ENCODE measurements at places on chromosomes 5 and 9.

DNA sequence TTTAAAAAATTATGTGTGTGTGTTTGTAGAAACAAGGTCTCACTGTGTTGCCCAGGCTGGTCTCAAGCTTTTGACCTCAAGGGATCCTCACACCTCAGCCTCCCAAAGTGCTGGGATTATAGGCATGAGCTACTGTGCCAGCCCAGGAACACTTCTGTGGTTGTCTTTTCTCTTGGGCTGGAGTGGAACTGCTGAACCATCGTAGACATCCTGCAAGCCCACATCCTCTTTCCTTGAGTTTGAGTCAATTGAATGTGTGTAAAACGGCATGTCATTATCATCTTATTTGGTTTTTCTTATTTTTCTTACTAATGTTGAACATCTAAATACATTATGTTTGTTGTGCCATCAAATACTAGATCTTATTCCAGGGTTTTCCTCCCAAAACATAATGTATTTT lies 40.0 kb downstream of the EHMT1 start:
- no peak for DNase-seq

DNA sequence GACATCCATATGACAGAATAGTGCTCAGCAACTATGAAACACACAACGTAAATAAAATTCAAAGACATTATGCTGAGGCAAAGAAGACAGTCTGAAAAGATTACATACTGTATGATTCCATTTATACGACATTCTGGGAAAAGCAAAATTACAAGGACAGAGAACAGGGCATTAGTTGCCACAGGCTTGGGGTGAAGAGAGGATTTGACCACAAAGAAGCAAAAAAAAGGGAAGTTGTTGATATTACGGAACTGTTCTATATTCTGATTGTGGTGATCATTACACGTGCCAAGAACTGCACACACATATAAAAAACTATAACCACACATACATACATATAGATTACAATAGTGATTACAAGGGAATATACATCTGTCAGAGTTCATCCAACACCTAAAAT lies 24.1 kb downstream of the CDK5RAP2 start:
- no peak for DNase-seq

DNA sequence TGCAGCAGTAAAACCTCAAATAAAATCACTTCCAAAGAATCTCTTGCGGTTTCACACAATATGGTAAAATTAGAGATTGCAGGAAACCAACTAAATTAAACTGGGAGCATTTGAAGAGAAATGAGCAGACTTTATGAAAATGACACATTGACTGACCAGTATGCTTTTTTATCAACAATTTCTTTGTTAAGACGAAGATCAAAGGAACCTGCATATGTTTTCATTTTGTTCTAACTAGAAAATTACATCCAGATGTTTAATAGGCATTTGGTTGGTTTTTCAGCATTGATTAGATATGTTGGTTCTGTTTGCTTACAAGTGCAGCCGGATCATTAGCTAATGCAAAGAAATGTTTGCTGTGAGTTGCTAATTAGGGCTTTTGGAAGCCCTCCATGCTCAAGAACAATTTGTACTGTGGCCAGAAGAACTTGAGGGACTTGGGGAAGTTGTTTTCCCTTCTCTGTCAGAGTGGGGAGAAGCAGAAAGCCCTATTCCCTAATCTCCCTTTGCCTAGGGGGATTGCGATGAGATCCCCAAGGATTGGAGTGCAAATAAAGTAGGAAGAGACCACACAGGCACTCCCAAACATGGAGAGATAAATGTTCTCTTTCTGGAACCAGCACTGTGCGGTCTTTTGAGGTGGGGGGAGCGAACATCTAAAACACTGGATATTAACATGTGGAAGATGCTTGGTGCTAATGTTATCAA lies 4.5 kb upstream of the TLE1 start:
- DNase-seq: peak; percentile 67

GRCh38 chr5:177473443-177474001 lies at the start of gene DBN1:
Gene DBN1, minus strand, starts transcription at chr5:177473634. Its CDS starts 113 bp downstream, at chr5:177473521.
- peak; percentile 85 for DNase-seq

DNA sequence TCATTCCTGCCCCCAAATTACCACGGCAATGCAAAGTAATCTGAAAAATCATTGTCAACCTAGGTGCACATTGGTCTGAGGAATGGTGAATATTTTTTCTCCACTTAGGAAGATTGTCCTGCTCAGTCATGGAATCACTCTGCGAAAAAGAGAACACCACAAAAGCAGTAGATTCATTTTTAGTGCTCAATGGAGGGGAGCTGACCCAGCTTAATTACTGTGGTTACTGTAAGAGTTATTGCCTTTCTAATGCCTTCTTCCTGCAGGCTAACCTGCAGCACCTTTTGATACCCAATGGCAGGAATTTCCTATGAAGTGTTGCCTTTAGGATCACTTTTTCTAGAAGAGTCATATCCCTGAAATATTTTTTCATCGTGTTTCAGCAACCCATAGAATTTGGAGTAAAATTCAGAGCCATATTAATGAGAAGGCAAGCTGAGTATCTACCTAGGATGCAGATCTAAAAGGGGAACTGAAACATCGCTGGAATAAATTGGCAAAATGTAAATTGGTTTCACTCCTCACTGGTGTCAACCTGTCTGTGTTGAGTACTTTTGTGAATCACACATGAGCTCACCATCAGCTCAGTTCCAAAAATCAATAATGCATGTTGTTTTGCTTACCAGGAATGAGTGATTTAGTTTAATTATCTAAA lies 464.5 kb downstream of the CSNK1G3 start:
- DNase-seq: no peak

DNA sequence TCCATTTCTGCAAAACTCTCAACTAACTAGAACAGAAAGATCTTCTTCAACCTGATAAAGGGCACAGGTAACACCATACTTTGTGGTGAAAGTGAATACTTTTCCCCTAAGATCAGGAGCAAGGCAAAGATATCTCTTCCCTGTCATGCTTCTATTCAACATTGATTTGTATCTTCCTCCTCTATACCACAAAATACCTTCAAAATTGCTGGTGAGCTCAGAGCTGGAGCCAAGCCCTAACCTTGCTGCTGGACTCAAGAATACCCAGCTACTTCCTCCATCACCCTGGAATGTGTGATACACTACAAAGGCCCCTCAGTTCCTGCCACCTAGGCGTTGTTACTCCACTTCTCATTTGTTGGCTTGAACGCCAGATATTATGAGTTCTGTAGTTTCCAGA lies 499.0 kb downstream of the ACTL7B start:
- no peak for DNase-seq

DNA sequence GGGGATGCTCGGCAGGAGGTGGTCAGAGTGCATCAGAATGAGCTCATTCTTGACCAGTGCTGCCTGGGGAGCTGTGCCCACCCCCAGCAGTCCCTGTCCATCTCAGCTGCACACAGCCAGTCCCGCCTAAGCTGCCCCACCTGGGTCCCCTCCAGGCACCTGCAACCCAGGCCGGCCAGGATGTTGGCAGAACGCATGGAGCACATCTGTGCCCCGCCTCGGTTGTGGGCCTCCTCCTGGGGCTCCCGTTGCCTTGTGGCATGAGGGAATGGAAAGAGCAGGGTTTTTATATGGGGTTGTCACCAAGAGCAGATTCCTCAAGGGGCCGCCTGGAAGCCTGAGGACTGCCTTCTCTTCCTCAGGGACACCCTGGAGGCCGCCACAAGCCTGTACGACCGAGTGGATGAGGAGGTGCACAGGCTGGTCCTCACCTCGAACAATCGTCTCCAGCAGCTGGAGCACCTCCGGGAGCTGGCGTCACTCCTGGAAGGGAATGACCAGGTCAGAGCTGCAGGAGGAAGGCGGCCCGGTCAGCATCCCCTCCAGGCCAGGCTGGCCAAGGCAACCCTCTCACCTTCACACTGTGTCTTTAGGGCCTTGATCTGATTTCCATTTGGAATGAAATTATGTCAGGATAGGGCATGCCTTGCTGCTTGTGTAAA lies 34.8 kb upstream of the LRRC14B start:
- no peak for DNase-seq

GRCh38 chr9:78905986-78906755 lies 609.2 kb downstream of the PSAT1 start:
- DNase-seq: no peak

DNA sequence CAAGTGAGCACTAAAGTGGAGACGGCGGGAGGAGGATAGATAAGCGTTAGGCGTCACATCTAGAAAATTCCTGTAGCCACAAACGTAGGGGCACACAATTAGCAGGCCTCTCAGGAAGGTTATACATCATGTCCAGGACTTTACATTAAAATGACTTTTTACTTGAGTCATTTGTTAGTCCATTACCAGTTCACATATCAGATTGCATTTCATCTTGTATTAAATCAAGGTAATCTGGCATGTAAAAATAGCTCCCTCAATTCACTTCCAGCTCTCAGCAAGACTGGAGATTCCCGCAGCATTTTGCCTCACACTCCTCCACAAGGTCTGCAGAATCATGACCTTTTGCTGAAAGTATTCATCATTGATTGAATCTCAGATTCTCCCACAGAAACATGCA lies 118.8 kb downstream of the PRDM6 start:
- no peak for DNase-seq

- DNase-seq: no peak
Measured at GRCh38 chr5:67805666-67806348, 409.7 kb upstream of the PIK3R1 start.

DNA sequence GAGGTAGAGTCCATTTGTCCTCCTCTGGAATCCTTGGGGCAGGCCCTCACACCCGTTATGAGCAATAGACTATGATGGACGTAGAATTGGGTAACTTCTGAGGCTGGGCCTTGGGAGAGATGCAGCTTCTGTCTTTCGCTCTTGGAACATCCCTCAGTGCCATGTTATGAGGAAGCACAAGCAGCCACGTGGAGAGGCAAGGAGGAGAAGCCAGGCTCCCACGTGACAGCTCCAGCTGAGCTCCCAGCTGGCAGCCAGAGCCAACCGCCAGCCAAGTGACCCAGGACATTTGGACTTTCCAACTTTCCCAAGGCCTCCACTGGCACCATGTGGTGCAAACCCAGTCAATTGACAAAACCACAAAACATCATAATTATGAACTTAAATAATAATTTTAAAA lies 43.0 kb upstream of the BOD1 start:
- DNase-seq: no peak

DNA sequence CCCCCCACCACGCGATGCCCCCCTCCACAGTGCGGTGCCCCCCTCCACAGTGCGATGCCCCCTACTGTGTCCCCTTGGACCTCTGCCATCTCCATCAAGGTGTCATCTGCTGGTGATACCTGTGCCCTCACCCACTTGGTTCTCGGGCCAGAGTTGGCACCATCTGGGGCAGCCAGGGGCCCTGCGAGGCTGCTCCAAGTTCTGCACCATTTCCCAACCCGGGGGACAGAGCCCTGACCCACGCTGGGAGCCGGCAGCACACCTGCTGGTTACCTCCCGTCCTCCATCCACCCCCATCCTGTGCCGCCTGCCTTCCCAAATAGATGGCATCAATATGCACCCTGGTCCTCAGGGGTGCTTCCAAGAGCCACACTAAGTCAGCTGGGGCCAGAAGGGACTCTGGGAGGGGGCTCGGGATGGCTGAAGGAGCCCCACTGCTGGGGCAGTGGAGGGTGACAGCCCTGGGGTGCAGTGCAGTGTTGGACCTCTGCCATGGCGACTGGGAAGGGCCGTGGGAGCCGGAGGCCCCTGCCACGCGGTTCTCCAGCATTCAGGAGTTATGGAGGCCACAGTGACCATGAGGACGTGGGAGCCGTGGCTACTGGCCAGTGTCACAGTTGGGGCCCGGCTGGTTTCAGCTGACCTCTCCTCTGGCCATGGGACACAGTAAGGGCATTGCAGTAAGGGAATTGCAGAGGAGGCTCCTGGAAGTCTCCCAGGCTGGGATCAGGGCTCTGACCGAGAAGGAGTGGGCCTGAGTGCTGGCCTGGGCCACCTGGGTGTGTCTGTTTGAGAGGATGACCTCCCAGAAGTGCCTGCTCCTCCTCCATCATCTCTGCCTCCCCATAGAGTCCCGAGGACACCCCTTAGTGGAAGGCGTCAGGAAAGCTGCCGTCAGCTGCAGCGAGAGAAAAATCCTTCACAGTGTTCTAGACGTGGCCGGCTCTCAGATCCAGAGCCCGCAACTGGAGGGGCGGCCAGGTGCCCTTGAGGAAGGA lies 44.2 kb upstream of the NOTCH1 start:
- no peak for DNase-seq

DNA sequence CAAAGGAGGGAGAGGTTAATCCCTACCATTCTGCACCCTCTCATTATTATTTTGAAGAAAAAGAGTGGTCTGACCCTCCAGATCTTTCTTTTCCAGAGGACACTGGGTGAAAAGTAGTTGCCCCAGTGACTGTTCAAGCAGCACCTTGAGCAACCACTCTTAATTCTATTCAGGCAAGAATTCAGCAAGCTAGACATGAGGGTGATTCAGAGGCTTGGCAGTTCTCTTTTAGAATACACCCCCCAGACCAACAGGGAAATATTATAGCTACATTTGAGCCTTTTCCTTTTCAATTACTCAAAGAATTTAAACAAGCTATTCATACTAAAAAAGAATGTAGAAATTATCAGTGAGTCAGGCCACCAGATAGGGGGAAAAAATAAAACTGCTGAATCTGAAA lies 178.3 kb downstream of the MRPS30 start:
- no peak for DNase-seq

- DNase-seq: no peak
Measured at GRCh38 chr5:110510146-110510545, 216.3 kb downstream of the TMEM232 start.

DNA sequence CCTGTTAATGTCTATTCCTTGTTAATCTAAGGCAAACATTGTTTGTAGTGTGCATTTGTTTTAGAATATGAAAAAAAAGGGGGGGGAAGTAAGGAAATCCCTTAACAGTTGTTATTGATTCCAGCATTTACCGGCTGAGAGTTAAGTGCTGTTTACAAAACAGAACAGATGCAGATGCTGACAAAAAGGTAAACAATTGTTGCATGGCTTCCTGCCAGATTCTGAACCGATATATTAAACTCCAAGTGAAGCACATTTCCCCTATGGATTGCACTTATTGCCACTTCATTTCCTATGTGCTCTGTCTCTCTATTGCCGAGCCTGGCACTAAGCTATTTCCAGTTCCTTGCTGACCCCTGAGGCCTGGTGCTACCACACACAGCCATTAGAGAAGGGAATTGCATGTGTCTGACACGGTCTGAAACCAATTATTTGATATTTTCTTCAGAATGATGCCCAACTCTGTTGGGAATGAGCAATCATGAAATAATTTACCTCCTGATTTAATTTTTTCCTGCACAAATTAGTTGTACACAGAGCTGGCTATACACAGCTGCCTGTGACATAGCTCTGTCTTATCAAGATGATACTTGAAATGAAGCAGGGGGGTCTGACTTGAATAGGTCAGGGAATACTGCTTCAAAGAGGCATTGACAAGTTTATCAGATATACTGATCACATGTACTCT lies 109.8 kb downstream of the KIAA0825 start:
- DNase-seq: no peak

- no peak for DNase-seq
Measured at GRCh38 chr9:121604242-121604641, 47.2 kb upstream of the DAB2IP start.

GRCh38 chr5:179051784-179052183 lies 8.4 kb upstream of the ZNF354C start:
- DNase-seq: no peak
